ENCODE measurements at places on chromosomes 5 and 9.

GRCh38 chr5:120516805-120517204 is 52.7 kb downstream of the PRR16 start:
- no peaks in the 10 kb centered on the region for H3K4me1 ChIP-seq
- H3K4me3 ChIP-seq, result no peak overlapping the region
- no peaks in the 10 kb centered on the region for H3K27me3 ChIP-seq
- no peak for DNase-seq

DNA sequence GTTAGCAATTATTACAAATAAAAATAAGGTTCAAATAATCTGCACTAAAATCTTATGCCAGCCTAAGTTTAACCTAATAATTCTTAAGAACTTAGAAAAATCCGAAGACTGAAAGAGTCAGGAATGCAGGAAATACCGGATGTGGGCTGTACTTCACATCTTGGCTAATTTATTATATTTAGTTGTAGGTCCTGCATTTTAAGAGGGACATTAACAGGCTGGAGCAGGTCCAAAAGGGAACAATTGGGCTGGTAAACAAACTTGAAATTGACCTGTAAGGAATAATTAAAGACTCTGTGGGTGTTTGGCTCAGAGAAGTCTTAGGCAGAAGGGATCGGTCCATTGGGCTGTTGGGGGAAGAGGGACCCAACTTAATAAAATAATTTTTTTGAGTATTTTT is 18.4 kb downstream of the GLRA1 start:
- no peaks in the 10 kb centered on the region for H3K4me1 ChIP-seq
- no peak overlapping the region for H3K4me3 ChIP-seq
- H3K27ac ChIP-seq, result no peak overlapping the region
- H3K36me3 ChIP-seq, result no peaks in the 10 kb centered on the region

DNA sequence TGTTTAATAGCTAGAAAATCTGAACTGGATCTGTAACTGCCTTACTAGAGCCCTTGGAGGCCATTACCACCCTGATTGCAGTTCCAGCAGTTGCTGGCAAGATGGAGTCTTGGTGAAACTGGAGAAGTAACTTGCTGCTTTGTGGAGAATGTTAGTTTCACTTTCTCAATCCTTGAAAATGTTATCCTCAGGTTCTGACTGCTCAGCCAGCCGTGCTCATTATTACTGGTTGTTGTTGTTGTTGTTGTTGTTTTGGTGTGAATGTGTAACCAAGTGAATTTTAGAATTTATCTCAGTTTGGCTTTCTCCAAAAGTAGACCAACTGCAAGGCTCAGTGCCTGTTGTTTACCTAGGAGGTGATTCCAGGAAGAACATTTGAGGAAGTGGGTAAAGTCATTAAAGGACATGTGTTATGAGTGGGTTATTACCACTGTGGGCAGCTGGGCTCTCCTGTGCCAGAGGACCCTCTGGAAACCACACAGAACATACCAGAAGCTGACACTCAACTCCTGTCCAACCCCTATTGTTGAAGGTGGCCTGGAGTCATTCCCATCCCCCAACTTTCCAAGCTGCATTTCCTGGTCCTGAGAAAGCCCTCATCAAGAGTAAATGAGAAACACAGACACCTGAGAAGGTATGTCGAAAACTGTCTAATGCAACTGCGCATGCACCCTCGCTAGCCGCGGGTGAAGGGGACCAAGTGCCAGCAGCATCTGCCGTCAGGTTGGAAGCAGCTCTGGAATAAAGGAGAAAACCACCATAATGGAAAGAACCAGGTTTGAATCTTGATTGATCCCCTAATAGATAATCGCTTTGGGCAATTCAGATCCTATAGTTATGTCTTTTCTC is 111.6 kb downstream of the CMYA5 start:
- H3K4me3 ChIP-seq, result no peak overlapping the region
- H3K27ac ChIP-seq, result peak overlapping the region; percentile 6
- peaks cover 5% of the 10 kb centered on the region for H3K4me1 ChIP-seq
- H3K36me3 ChIP-seq, result no peaks in the 10 kb centered on the region
- H3K27me3 ChIP-seq, result no peaks in the 10 kb centered on the region

GRCh38 chr5:144086295-144086694 is 84.2 kb downstream of the YIPF5 start:
- H3K4me1 ChIP-seq, result no peaks in the 10 kb centered on the region
- no peak overlapping the region for H3K4me3 ChIP-seq
- no peak for DNase-seq
- H3K27ac ChIP-seq, result no peak overlapping the region

DNA sequence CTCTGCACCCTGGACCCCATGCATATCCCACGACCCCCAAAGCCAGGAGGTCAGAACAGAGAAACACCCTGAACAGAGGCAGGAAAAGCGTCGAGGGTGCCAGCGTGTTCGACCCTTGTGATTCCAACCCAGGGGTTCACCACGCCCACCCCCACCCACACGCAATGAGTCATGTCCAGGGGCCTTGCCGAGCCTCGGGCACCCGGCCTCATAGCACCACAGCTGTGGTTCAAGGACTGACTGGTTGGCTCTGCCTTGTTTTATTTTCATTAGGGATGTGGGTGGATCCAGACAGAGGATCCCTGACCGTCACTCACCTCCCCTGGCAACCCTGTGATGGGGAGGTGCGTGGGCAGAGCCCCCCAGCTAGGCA is 9.5 kb upstream of the QSOX2 start:
- no peaks in the 10 kb centered on the region for H3K27me3 ChIP-seq
- no peaks in the 10 kb centered on the region for H3K4me1 ChIP-seq
- DNase-seq, result no peak
- H3K36me3 ChIP-seq, result no peaks in the 10 kb centered on the region
- H3K27ac ChIP-seq, result no peak overlapping the region
